ENCODE measurements at places on chromosomes 1 and 21.

- DNase-seq, result no peak
These were observed 45.0 kb upstream of the FHAD1 start for GRCh38 chr1:15201849-15202551.

- no peak for DNase-seq
These were observed 130.2 kb downstream of the NR5A2 start for GRCh38 chr1:200157715-200158114.

GRCh38 chr1:54379555-54380289 lies 26.5 kb downstream of the SSBP3 start:
- DNase-seq, result no peak

- DNase-seq, result peak; percentile 5
These were observed 272.5 kb downstream of the RRAGC start for GRCh38 chr1:38586993-38587646.

- no peak for DNase-seq
These were observed 8.4 kb upstream of the DDAH1 start for GRCh38 chr1:85473390-85473789.

GRCh38 chr1:150477320-150477719 lies 9.9 kb upstream of the TARS2 start:
- DNase-seq, result no peak

DNA sequence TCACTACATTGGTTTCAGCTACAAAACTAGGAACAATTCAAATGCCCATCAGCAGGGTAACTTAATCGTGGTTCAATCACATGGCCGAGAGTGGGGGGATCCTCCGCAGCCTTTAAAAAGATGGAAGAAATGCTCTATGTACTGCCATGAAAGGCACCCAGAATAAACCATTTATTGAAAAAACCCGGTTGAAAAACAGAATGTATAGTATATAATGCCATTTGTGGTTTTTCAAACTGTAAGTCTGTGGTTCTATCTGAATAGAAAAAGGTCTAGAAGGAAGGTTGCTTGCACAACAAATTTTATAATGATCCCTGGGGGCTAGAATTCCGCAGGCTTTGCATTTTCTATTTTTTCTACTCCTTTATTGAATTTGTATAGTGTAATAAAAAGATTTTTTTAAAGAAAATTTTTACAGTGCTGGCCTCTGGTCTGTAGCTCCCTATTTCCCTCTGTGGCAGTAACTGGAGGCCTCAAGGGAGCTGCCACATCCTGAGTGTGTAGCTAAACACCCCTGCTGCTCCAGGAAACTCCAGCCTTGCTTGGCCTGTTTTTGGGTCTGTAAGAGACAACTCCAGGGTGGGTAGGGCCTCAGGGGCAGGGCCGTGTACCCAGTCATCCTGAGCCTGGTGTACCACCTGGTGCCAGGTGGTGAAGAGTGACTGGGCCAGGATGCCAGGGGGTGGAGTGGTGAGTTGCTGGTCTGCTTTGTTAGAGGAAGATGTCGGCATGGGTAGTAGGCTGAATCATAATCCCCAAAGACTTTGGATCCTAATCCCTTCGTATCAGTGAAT lies 51.5 kb upstream of the EPS8L3 start:
- DNase-seq, result no peak

Data from stimulated activated CD4-positive, alpha-beta T cell treated with anti-CD3 and anti-CD28 coated beads, Interleukin-15, amount 100 ng/mL, for 1 hour (primary cell).